Peyer's patch (tissue), 4 donors: ENCODE measurements at places on chromosomes 5 and 9. TPM values are rescaled to one million over a fixed set of nuclear protein-coding genes. Genes with fewer than 3 reads are reported as not detected.

- DNase-seq = no peak
These were observed 361.2 kb upstream of the TARS1 start for GRCh38 chr5:33079548-33079947.

GRCh38 chr5:92581249-92581648 lies 999.8 kb downstream of the NR2F1-AS1 start:
- no peak for DNase-seq

- no peak for DNase-seq
These were observed 279.9 kb upstream of the CD180 start for GRCh38 chr5:67476531-67476930.

GRCh38 chr9:138033950-138034349 lies 156.4 kb downstream of the CACNA1B start:
- DNase-seq = no peak

DNA sequence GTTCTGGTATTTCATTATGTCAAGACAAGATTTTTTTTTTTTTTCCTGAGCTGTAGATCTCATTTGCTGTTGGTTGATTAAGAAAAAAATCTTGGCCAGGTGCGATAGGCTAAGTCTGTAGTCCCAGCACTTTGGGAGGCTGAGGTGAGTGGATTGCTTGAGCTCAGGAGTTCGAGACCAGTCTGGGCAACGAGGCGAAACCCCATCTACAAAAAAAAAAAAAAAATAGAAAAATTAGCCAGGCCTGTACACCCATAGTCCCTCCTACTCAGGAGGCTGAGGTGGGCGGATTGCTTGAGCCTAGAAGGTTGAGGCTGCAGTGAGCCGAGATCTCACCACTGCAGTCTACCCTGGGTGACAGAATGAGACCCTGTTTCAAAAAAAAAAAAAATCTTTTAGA lies 12.2 kb downstream of the CDC42SE2 start:
- no peak for DNase-seq

- peak; percentile 81 for DNase-seq
These were observed 7.0 kb downstream of the SQSTM1 start for GRCh38 chr5:179827680-179828079.

Gene CDX1
- 390 TPM for total RNA-seq

- DNase-seq = no peak
These were observed 49.5 kb upstream of the TYRP1 start for GRCh38 chr9:12643686-12644085.

Gene PCDHB10
- total RNA-seq = 0.76 TPM

- peak; percentile 40 for DNase-seq
These were observed 297.1 kb upstream of the IRX4 start for GRCh38 chr5:2179861-2180260.

Gene PTBP3
- total RNA-seq = 76.0 TPM

GRCh38 chr5:41878643-41879478 lies 8.6 kb upstream of the OXCT1 start:
- no peak for DNase-seq

- no peak for DNase-seq
These were observed 81.4 kb downstream of the CD180 start for GRCh38 chr5:67115246-67115645.

GRCh38 chr9:4842734-4843133 lies 50.0 kb downstream of the RCL1 start:
- DNase-seq = no peak

Gene ZBTB26
- total RNA-seq = 3.2 TPM

Gene PITX1
- 2.5 TPM for total RNA-seq

DNA sequence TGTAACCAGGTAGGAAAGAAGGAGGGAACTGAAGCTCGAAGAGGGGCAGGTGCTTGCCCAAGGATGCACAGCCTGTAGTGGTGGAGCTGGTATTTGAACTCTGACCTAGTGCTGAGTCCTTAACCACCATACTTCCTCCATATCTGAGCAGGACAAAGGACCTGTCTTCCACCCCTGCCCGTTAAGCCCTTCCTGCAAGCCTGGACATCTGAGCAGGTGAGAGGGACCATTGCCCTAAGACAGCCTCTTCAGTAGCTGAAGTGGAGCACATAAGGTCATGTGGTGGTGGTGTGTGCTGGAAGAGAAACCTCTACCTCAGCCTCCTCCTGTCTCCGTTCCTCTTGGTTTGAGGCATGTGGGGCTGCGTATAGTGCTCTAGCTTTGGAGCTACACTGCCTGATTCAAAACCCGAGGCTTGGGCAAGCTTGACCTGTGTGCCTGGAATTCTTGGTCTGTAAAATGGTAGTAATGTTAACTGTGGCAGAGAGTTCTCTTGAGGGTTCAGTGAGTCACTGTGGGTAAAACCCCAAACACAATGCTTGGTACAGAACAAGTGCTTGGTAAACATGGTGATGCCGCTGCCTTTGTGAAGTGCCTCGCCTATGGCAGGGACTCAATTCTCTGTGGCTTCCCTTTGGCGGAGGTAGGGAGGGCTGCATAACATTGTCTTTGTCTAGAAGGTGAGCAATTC lies 7.4 kb downstream of the GALNT10 start:
- peak; percentile 75 for DNase-seq
